ENCODE measurements at places on chromosomes 13 and 19.

- no peak for DNase-seq
Observed at GRCh38 chr13:34020388-34020787, 202.4 kb downstream of the RFC3 start.

DNA sequence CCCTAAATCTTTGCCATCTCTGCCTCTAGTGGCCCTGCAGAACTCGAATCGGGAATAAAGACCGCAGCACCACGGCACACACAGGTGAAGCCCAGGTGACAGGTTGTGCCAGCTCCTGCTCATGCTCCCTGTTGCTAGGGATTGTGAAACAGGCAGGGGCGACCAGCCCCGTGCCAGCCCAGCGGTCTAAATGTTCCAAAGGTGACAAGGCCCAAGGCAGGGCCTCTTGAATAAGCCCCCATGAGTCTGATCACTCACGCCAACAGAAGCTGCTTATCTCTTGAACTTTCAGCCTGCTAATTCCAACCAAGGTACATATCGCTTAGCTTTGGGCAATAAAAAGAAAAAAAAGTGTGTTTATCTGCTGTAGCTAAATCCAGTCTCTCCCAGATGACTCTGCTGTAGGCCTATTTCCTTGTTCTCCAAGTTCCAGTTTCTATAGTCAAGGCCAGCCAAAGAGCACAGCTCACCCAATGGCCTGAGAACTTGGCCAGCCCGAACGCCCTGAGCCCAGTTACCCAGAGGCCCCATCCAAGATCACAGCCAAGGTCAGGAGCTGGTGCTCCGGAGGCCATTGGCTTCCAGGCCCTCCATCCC, 191.1 kb upstream of the GPR12 start:
- no peak for DNase-seq

DNA sequence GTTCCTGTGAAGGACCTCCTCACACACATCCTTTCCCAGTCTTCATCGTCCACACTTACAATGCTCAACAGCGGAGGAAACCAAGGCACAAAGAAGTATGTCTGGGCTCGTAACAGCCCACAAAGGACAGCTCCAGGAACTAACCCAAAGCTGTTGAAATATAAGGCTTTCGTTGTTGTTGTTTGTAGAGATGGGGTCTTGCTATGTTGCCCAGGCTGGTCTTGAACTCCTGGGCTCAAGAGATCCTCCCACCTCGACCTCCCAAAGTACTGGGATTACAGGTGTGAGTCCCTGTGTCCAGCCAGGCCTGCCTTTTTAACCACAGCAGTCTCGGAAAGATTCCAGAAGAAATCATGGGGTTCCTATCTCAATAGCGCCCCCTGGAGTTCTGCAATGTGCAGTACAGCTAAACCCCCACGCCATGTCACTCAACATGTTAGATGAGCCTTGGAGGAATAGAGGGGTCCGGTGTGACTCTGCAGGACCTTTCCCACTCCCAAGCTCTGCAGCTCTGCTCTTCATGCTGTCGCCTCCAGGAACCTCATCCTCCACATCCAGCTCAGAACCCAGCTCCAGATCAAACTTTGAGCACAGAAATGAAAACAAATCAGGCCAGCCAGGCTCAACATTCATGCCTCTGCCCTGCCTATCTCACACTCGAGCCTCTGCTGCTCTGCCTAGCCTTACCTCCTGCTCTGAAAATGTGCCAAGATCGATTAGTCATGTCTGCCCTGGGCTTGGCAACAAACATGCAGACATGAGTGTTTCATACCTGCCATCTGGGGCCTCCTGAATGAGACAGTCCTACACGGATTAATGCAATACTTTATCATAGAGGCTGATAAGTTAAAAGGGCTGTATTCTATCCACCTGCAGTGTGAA, 7.5 kb downstream of the PLA2G4C start:
- DNase-seq: peak; percentile 46

GRCh38 chr19:19270749-19271571, 2.1 kb downstream of the TM6SF2 start:
- DNase-seq: no peak

- DNase-seq: no peak
Observed at GRCh38 chr13:113748862-113749451, 10.1 kb upstream of the TMEM255B start.

DNA sequence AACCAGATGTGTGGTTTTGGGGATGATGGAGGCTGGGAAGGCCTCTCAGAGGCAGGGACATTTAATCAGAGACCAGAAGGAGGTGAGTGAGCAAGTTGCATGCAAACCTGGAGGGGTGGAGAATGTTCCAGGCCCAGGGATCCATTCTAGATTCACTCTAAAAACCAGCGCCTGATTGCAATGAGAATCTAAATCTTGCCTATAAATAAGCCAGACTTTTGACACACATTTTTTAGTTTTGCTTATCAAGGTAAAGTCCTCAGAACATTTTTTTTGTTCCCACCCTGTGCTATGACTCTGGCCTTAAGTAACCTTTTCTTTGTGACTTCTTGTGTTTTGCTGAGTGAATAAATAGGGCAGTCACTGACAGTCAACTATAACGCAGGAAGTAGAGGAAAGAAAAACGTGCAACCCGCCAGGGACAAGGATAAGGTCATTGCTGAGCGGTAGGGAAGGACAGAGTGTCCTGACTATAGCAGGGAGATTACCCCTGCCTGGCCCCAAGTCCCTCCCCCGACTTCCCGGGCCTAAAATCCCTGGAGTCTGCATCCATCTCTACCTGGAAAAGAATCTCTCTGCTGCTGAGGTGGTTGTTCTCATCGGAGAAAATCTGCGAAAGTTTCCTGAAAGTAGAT, 14.4 kb downstream of the RGL3 start:
- no peak for DNase-seq

GRCh38 chr13:113110048-113110851, 4.7 kb downstream of the F7 start:
- no peak for DNase-seq

Data from inflammatory macrophage (primary cell).